ENCODE measurements at places on chromosomes 5 and 9. TPM values are rescaled to one million over a fixed set of nuclear protein-coding genes. Genes with fewer than 3 reads are reported as not detected.

GPR150 gene
- total RNA-seq = not detected

CER1 gene
- not detected for total RNA-seq

ADAMTS19 gene
- 0.40 TPM for total RNA-seq

SLC46A2 gene
- 0.16 TPM for total RNA-seq

GPR151 gene
- not detected for total RNA-seq

GABRA6 gene
- total RNA-seq = not detected

HSPB3 gene
- 210 TPM for total RNA-seq

SLC36A3 gene
- not detected for total RNA-seq

C5orf63 gene
- total RNA-seq = 11.5 TPM

ZSWIM6 gene
- total RNA-seq = 6.7 TPM

ITK gene
- 0.43 TPM for total RNA-seq

ANKRD34B gene
- not detected for total RNA-seq

FBP2 gene
- not detected for total RNA-seq

GLIPR2 gene
- total RNA-seq = 6.6 TPM

SV2C gene
- 0.67 TPM for total RNA-seq

CARTPT gene
- not detected for total RNA-seq
